CD8-positive, alpha-beta memory T cell (primary cell): ENCODE measurements at places on chromosomes 16 and 17.

GRCh38 chr16:82716361-82716855 lies 89.6 kb downstream of the CDH13 start:
- DNase-seq: no peak

GRCh38 chr17:41071606-41072360 lies 6.1 kb upstream of the KRTAP2-4 start:
- no peak for DNase-seq

GRCh38 chr16:12276576-12276975 lies 300.0 kb downstream of the SNX29 start:
- DNase-seq: no peak

DNA sequence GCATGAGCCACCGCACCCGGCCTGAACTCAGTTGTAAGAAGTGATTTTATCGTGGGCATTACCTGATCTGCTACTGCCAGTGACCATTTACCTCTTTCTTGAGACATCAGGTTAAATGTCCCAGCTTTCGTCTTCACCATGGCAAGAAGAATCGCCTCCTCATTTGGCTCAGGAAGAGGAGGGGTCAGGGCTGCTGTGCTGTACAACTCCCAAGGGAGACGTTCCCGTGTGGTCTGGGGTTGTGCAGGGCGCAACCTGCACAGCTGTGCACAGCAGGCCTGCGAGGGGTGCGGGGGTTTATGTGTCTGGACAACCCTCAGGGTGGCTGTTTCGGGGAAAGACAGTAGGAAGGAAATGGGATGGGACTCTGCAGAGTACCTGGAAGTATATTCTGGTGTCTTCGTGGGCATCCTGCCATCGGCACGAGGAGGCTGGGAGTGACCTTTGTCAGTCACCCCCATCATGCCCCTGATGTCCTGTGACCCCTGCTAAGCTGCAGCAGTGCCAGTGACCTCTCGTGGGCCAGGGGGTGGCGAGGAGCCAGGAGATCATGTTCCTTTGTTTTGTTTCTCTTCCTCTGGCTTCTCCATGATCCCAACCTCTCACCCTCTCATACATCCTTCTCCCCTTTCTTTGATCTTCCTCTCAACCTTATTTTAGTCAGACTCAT lies 27.3 kb downstream of the CIBAR2 start:
- DNase-seq: no peak

DNA sequence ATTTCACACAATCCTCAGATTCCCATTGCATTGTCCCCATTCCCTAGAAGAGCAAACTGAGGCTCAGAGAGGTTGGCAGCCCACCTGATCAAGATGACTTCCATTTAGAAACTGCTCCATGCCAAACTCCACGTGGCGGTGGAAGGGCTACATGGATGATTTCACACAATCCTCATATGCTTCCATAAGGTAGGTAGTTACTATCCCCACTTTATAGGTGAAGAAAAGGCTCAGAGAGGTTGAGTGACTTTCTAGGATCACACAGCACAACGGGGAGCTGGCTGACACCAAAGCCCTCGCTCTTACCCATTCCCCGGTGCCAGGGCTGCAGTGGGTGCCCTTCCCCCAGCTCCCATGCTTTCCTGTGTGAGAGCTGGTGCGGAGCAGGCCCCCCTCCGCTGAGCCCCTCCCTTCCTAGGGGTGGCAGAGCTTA lies 9.7 kb upstream of the GINS2 start:
- DNase-seq: no peak

- DNase-seq: no peak
Observed at GRCh38 chr16:85910854-85911247, 11.9 kb downstream of the IRF8 start.

DNA sequence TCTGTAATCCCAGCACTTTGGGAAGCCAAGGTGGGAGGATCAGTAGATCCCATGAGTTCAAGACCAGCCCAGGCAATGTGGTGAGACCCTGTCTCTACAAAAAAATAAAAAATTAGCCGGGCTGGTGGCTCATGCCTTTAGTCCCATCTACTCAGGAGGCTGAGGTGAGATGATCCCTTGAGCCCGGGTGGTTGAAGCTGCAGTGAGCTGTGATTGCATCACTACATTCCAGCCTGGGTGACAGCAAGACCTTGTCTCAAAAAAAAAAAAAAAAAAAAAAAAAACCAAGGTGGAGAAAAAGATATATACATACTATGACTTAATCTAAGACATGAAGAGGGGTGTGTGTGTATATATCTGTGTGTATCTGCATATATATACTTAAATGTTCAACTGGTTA lies 26.7 kb downstream of the BBS2 start:
- DNase-seq: no peak

DNA sequence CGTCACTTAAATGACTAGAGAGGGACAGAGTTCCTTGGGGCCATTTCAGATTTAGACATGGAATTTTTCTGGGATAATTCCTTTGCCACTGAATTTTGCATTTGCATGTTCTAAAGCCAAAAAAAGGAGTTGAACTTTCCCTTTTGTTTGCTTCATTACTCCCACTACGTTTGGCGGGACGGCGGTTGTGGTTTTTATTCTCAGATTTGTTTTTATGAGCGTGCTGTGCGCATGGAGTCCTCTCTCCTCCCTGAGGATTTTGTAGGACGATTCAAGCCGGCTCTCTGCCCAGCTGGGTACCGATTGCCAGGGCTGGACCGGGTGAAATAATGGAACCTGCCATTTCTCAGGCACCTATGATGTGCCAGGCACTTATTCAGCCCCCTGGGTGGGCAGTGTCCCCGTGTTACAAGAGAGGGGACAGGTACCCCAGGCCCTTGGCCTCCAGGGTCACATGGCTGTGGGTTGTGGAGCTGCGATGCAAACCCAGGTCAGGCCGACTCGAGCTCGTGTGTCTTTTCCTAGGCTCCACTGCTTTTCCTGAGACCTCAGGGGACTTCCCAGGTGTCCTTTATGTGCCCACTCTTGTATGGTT lies 18.8 kb downstream of the CMIP start:
- no peak for DNase-seq

DNA sequence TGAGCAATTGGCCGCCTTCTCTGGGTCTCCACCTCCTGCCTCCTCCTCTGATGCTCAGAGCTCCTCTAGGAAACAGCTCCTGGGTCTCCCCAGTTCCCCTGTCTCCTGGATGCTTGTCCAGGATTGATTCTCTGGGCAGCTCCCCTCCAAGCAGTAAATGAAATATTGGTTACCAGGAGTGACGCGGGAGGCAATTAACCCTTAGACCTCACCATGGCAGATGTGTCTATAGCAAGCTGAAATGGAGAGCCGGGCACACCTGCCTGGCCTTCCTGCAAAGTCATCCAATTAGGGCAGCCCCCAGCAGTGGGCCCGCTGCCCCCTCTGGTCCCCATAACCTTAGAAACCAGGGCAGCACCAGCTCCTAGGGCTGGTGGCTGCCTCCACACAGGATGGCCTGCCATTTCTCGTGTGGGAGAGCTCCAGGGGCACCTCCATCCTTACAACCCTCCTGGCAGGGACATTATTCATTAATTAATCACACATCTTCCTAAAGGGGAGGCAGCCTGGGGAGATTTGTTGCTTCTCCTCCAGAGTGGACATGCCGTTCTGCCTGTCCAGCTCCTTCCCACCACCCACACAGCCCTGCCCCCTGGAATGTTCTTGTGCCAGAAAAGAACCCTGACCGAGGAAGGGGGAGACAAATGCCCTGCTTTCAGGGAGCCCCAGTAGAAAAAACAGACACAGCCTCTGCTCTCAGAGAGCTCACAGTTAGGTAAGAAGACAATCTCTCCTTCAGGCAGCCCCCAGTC lies 8.3 kb upstream of the KIF18B start:
- DNase-seq: no peak

DNA sequence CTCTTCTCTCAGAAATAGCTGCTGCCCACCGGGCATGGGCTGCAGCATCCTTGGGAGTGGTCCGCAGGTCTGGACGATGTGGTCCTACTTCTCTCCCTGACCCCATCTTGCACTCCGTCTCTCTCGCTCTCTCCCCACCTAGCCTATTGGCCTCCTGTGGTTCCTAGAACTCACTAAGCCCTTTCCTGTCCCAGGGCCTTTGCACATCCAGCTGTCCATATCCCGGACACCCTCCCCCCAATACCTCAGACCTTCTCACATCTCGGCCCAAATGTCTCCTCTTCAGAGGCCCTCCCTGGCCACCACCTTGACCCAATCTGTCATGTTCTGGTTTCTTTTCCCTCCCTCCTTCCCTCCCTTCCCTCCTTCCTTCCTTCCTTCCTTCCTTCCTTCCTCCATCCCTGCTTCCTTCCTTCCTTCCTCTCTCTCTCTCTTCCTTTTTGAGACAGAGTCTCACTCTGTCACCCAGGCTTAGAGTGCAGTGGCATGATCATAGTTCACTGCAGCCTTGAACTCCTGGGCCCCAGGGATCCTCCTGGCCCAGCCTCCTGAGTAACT lies 4.5 kb downstream of the SLC4A1 start:
- no peak for DNase-seq
